ENCODE measurements at places on chromosomes 3 and 15.

DNA sequence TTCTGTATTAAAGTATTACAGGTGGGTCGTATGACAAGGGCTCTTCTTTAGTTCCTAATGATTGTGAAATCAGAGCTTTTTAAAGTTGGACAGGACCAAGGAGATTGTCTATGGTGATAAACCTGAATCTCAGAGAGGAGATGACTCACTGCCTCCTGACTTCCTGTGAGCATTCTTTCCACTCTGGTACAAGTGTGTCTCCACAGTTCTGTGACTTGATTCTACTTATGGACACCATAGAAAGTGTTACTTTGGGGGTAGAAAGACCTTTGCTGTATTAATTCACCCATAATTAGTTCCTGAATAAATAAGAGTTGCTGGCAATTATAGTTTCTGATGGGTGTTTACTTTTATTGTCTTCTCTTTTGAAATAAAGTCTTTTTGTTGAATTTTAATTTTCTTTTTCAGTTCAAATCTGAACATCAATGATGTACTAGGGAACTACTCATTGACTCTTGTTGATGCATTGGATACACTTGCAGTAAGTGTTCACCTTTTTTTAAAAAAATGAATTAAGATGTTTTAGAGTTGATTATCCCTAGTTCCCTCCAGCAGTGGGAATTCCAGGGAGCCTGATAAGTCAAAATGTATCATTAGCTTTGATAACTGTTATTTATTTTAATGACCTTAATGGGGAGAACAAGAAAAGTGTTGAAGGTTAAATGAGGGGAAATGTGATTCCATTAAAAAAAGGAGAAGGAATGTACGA is 7.4 kb downstream of the EDEM1 start:
- DNase-seq: peak; percentile 81

- DNase-seq: no peak
Measured at GRCh38 chr15:87567406-87568030, 689.0 kb downstream of the NTRK3 start.

DNA sequence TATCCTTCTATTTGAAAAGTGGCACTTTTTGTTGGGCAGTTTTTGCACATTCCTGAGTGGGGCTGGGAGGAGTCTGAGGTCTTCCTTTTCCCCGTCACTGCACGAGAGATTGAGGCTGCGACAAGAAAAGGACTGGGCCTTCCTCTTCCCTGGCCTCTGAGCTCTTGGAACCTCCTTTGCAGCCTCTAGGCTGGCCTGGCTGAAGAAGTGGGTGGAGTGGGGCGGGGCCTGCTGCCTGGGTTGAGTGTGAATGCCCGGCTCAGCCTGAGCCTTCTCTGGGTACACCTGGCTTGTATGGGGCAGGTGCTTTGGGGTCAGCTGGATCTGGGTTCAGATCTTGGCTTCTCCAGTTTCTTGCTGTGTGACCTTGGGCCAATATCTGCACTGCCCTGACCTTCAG is 43.1 kb downstream of the PLXNA1 start:
- no peak for DNase-seq

DNA sequence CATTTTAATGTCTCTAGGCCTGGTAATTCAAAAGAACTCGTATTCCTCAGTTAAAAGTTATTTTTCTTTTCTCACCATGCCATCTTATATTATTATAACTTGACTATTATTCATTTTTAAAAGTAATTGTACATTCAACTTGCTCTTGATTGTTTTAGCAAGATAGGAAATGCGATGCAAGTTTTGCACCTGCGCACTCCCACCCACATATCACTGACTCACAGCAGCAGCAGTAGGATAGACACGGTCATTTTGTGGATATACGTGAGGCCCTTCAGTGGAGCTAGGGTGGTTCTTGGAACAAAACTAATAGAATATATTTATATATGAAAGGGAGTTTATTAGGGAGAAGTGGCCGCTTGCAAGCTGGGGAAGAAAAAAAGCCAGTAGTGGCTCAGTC is 95.5 kb upstream of the UBE3A start:
- DNase-seq: no peak

DNA sequence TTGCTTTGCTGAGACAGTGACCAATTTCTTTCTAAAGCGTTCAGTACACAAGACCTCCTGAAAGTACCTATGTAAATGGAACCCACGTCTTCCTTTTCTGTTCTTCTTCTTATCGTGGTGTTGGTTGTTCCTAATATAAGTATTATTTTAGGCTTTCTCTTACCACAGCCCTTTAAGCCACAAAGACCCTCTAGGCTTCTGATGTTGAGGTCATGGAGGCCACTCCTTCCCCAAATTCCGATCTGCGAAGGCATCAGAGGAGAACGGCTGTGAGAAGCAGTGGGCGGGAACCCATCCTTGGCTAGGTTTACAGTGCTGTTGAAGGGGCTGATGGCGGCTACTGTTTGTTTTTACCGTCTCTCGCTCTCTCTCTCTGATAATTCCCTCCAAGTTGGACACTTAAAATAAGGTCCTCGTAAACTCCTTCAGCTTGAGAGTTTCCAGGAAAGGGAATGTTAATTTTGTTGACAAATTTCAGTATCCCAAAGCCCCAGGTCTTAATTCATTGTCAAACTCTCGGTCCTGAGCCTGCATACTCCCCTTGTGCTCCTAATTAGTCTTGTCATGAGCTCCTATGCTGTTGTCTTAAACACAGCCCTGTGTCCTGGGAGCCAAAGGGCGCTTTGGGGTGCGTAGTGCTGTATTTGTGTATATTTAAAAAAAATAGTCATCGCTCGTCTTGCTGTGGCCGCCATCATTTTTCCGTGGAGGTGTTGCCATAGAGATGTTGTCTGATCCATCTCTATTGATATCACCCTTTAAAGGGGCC is 178.8 kb downstream of the OPA1 start:
- no peak for DNase-seq

DNA sequence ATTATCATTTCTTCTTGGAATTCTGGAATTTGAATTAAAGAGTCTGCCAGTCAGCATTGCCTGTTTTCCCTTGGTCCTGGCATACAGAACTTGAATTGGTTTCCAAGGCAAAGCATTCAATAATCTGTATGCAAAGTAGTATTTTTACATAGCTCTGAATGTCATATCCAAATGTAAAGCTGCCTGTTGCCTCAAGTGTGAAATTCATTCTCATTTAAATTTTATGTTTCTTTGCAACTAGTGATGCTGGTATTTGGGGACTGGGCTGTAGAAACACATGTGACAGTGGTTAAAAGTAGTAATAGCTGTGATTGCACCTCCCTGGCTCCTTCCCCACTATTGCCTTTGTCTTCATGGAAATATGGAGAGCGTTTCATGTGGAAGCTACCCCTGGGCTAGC is 743.9 kb upstream of the GOLIM4 start:
- DNase-seq: no peak

- DNase-seq: no peak
Measured at GRCh38 chr3:154794814-154795445, 285.2 kb upstream of the MME start.

- DNase-seq: no peak
Measured at GRCh38 chr3:170690661-170690981, 104.7 kb upstream of the SLC7A14 start.

DNA sequence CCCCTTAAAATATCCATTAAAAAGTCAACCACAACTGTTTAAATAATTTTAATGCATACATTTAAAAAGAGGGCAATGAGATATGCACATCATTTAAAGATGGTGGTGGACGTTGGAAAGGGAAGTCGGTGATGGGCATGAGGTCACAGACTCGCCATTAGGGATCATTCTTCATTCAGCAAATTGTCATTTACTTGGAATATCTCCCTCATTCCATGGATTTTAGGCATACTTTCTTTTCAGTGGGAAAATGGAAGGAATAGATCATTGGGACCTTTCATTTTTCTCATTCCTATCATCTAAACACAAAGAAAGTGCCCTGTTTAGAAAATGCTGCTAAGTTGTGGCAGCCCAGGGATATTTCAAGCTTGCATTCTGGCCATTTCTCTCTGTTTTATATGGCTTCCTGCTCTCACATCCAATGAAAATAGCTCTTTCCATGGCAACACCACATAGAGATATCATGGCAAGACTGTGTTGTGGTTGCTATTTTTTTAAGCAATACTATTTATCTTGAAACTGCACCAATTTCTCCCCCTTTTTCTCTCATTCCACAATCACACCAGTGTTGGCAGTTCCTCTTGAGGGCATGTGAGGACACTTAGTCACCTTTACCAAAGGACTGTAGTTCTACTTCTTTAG is 40.7 kb upstream of the LMCD1 start:
- no peak for DNase-seq

GRCh38 chr3:11021611-11022011 is 29.1 kb downstream of the SLC6A1 start:
- DNase-seq: no peak

DNA sequence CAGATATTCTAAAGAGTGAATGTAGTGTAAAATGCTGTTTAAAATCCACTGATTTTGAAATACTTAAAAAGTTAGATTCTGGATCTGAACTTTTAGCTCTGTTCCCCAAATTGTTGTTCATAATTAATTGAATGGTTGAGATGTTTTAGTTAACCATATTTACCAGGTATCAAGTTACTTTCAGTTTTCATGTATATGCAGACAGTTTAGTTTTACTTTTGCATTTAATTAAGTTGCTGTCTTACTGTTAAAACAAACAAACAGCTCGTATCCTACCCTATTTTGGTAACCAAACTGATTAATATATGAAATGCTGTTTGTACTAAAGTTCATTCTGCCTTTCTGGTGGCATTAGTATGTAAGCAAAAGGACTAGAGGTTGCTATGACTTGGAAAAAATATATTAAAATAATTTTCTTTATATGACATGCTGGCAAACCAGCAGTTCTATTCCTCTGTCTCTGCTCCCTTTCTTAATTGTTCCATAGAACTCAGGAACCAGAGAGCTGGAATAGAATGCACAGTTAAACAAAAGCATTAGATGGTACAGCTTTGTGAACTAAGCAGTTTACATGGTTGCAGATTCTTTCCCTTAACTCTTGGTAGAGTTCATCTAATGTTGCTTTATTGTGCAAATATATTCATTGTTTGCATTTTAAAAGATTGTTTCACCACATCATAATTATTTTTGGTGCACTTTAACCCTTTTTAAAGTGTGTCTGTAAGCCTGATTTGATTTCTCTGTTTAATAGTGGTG is 39.5 kb upstream of the SCAANT1 start:
- no peak for DNase-seq

DNA sequence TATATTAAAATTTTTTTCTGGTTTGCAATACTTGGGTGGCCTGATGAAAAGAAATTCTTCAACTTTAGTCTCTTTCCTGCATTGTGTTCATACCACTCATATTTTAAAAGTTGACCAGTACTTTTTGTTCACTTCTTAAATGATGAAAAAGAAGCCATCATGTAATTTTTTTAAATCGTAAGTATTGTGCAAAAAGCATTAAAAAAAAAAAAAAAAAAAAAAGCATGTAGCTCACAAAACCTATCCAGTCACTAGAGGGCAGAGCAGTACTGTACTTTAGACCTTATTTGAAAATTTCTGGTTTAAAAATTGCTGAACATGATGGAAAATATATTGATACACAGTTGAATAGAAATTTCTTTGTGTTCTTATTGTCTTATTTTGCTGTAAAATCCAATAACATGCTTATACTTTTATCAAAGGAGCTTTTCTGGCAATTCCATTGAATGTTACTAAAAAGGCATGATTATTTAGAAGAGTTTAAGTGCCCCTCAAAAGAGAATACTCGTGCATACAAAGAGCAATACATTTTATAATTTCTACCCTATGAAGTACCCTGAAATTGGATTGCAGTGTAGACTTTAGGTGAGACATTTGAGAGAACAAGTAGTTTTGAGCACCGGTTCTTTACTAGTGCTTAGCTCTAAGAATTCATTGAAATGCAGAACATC is 137.7 kb downstream of the BBX start:
- peak; percentile 52 for DNase-seq

- DNase-seq: no peak
Measured at GRCh38 chr3:172561897-172562640, 38.8 kb upstream of the TNFSF10 start.

DNA sequence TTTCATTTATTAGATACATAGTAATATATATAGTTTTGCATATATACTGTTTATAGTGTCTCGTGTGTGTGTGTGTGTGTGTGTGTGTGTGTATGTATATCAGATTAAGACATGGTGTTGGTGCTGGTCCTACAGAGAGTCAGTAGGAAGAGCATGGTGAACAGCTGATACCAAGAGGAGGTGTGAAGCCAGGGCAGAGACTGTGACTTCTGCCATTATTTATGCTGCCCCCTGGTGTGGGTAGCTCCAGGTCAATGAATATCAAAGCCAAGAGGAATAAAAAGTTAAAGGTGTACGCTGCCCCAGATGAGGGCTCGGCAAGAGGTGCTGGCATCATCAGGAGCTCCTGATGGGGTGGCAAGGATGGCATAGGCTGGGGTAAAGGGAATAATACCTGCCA is 299.5 kb upstream of the RASGRP1 start:
- DNase-seq: no peak

- peak; percentile 68 for DNase-seq
Measured at GRCh38 chr3:61979638-61980037, 393.7 kb downstream of the FEZF2 start.

GRCh38 chr3:13014755-13015285 is 58.4 kb downstream of the IQSEC1 start:
- no peak for DNase-seq

DNA sequence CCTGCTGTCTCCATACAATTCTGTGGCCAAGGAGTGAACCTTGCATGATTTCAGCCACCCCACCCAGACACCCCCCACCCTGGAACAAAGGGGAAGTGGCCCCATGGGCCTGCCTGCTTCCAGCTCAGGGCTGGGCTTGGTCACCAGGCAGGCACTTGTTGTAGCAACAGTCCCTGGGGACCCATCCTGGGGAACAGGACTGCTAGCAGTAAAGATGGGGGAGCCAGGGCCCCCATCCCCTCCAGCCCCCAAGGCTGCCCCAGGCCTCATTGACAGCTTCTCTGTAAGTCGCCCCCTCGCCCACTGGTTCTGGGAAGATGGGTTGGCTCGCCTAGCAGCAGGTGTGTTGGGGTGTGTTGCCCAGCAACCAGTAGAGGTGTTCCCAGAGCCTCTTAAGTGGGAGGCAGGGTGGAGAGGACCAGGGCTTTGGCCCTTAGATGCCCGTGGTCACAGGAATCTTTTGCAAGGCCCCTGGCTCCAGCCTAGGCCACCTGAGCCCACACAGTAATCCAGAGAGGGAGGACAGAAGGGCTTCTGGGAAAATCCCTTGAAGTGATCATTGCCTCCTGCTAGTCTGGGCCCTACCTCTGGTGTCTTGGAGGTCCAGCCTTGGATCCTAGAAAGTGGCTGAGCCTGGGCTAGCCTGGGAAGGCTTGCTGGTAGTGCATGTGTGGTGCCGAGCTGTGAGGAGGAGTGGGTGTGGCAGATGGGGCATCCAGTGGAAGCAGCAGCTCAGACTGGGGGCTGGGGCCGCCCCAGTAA is 48.9 kb downstream of the CYP11A1 start:
- DNase-seq: no peak
